ENCODE measurements at places on chromosomes 11 and 22. TPM values are rescaled to one million over a fixed set of nuclear protein-coding genes. Genes with fewer than 3 reads are reported as not detected.

The CABP4 gene
- total RNA-seq: 1.3 TPM

The LRRC74B gene
- not detected for total RNA-seq

The MMP8 gene
- total RNA-seq: not detected

The MPZL2 gene
- total RNA-seq: 31.9 TPM

The HBG1 gene
- not detected for total RNA-seq

The MAP6 gene
- total RNA-seq: 1.5 TPM

The FJX1 gene
- 64.6 TPM for total RNA-seq

The INS gene
- total RNA-seq: not detected

The TBX10 gene
- total RNA-seq: not detected

The DDI1 gene
- not detected for total RNA-seq

The PIM3 gene
- 197 TPM for total RNA-seq

The FKBP2 gene
- total RNA-seq: 52.4 TPM

The HIRA gene
- total RNA-seq: 26.4 TPM

The HTR3A gene
- not detected for total RNA-seq

The PPME1 gene
- total RNA-seq: 33.3 TPM

The OVOL1 gene
- total RNA-seq: not detected

The RIMBP3C gene
- 0.44 TPM for total RNA-seq

DNA sequence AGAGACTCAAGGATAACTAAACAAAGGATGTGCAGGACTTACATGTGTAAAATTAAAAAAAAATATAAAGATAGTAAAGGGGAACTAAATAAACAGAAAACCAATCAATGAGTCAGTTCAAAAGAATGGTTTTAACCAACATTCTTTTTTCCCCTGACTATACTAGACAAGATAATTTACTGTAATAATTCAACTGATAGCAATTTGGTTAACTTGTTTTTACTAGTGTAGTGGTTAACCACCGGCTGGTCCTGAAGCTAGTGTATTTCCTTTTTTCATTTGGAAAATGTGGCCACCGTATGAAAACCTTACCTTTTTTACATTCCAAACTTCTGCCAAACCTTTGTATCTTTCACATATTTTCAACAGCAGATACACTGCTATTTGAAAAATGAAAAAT lies 123.1 kb downstream of the ARHGAP42 start:
- no peak for DNase-seq

GRCh38 chr11:10857459-10857708 lies 469 bp downstream of the ZBED5 start:
- DNase-seq: no peak

GRCh38 chr11:22554221-22554620 lies 71.4 kb downstream of the FANCF start:
- DNase-seq: no peak

GRCh38 chr22:29827091-29827490 lies 11.0 kb downstream of the ASCC2 start:
- DNase-seq: no peak

DNA sequence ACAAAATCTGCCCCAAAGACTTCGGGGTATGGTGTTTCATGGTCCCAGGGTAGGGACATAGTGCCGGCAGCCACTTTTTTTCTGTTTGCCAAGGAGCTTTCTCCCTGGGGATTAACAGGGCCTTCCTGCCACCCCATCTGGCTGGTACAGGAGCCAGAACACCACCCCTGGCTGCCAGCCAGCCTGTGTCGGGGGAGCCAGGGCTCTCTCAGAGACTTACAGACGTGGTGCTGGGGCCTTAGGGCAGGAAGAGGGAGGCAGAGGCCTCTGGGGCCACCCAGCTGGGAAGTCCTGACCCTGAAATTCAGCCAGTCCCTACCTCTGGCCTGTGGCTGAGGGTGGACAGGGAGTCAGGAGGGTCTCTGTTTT lies 52.4 kb upstream of the CDON start:
- no peak for DNase-seq

- DNase-seq: no peak
These were observed 43.1 kb downstream of the SVIP start for GRCh38 chr11:22786475-22786874.

DNA sequence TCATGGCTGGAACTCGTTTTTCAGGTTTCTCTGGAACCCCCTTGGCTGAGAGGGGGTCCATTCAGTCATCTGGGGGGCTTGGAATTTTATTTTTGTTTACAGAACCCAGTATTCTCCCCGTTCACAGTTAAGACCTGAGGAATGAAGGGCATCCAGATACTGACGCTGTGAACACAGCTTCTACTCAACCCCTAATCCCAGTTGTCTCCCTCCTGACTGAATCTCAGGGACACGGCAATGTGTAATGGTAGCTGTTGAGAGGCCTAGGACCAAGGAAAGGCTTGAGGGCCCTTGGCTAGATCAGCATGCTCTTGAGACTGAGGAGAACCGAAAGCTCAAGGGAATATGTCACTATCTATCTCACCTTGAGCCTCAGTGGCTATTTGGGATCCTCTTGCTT lies 113.6 kb downstream of the SWAP70 start:
- DNase-seq: no peak

DNA sequence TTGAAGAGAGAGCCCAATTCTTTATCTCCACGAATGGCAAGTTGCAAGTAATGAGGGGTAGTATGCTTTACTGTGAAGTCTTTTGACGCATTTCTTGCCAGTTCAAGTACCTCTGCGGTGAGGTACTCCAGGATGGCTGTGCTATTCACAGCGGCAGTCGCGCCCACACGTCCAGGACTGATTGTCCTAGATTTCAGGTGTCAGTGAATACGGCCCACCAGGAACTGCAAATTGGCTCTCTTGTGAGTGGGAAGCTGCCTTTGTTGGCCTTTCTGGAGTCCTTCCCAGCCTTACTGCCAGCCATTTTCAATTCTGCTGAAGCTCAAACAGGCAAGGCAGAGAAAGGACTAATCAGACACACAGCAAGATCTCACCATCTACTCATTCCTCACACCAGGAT lies 8.5 kb downstream of the PPFIA1 start:
- no peak for DNase-seq

GRCh38 chr22:28773461-28773867 lies 969 bp downstream of the CCDC117 start:
- DNase-seq: no peak

- DNase-seq: no peak
These were observed 17.4 kb downstream of the LUZP2 start for GRCh38 chr11:24514219-24514594.

DNA sequence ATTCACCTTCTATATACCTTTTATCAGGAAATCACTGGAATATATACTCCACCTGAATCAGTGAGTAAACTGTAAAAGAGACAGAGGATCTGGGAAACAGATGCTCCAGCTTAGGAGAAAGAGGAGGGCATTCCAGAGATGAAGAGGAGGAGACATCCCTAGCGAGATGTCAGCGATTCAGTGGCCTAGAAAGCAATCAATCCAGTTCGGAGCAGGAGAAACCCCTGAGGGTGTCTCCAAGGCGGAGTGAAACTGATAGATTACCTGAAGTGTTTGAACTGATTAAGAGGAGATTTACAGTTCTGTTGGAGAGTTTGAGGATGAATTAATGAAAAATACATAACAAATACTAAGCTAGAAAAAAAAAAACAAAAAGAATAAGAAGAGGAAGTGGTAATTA lies 24.5 kb upstream of the TNRC6B start:
- DNase-seq: no peak

DNA sequence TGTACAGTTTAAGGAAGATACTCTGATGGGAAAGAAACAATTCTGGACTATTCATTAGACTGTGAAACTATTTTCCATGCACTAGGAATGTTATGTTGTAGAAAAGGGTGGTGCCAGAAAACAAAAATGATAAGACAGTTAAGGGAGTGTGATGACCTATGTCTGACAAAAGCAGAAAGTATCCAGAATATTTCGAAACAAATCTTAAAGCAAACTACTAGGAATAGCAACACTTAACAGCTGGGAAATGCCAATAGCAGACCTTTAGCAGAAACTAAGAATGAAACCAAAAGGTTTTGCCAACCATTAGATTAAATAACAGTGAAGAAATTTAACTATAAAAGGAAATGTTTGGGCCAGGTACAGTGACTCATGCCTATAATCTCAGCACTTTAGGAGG lies 3.3 kb upstream of the ARHGAP20 start:
- DNase-seq: no peak

GRCh38 chr11:124889191-124890091 lies 8.2 kb downstream of the ROBO4 start:
- DNase-seq: no peak

DNA sequence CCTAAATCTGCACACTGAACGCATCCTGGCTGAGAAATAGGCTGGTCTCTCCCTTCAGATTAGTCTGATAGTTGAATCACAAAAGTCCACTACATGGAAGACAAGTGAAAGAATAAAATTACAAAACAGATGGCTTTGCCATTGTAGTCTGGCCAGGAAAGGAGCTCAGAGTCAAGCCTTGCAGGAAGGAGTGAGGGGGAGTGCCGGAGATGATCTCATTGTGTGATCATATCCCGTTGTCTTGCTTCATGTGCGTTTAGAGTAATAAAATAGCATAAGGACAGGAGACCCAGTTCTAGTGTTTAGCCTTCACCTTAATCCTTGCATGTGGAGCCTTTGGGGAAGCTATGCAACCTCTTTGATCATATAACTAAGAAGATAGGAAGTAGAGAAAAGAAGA lies 666.7 kb upstream of the RAG2 start:
- DNase-seq: no peak

DNA sequence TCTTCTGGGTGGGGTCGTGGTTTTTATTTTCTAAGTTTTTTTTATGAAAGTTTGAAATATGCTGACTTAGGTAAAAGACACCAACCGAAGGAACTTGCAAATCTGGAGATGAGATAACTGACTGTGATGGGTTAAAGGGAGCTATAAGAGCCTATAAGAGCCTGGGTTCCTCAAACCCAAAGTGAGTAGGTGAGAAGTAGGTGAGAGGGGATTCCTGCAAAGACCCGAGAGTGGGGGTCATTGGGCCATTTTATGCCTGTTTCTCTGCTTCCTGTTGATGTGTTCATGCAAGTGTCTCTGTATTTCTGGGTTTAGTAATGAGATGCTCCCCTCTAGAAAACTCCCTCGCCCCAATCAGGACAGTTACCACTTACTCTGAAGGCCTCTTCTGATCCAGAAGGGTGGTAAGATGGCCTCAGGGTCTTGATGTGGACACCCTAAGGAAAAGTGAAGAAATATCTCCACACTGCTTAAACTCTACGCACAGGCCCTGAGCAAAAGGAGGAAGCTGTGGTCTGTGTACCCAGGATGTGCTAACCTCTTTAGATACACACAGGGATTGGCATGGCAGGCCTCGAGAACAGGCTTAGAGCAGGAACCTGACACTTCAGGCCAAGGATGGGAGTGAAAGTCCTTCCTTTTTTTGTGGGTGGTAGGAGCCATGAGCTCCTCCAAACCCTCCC lies 1.8 kb downstream of the FLI1 start:
- DNase-seq: no peak

DNA sequence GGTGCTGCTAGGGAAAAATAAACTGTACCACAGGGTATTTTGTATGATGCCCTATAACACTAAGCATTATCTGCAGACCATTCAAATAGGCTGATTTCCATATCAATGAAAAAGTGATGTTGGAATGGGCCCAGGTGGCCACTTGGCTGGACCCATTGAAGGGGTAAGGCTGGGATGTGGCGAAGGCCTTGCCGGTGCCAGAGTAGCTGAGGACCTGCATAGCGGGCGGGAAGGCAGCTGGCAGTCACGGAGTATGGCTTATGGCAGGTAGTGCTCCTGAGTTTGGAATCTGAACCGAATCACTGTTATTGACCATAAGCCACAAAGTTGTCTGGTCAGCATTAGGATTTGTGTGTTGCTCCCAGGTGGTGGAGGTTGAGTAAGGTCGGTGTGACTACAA lies 131.0 kb downstream of the MICAL2 start:
- DNase-seq: no peak

DNA sequence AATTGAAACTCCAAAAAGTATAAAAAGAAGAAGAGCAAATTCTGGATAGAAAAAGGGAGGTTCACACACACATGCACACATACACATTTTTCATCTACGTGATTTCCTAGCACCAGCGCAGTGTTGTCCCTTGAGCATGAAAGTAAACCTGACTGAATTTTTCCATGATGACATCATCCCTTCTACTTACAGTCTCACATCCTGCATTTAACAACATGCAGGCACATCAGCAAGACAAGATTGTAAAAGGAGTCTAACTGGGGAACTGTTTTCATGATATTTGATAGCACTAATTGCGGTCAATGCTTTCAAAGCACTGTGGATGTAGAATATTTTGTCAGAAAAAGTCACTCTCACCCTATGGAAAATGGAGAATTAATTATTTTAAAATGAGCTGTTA lies 36.6 kb downstream of the GAS2 start:
- DNase-seq: peak; percentile 91

DNA sequence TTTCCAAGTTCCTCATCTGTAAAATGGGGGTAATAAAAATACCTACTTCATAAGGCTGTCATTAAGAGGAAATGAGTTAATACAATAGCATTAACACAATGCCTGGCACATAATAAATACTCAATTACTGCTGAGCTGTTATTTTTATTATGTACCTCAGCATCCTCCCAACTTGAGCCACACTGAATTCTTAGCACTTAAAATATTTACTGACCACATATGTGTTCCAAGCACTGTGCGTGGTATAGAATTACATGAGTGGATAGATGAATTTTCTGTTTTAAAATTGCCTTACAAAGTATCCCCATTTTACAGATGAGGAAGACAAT lies 139.0 kb upstream of the TIMP3 start:
- DNase-seq: no peak

Data from glomerular endothelial cell (primary cell).